Effector CD8-positive, alpha-beta T cell (primary cell): ENCODE measurements at places on chromosomes 4 and X.

GRCh38 chrX:39614680-39614998, 483.1 kb downstream of the BCOR start:
- no peak for DNase-seq

- DNase-seq = no peak
Observed at GRCh38 chr4:112110059-112110425, 35.2 kb upstream of the FAM241A start.

DNA sequence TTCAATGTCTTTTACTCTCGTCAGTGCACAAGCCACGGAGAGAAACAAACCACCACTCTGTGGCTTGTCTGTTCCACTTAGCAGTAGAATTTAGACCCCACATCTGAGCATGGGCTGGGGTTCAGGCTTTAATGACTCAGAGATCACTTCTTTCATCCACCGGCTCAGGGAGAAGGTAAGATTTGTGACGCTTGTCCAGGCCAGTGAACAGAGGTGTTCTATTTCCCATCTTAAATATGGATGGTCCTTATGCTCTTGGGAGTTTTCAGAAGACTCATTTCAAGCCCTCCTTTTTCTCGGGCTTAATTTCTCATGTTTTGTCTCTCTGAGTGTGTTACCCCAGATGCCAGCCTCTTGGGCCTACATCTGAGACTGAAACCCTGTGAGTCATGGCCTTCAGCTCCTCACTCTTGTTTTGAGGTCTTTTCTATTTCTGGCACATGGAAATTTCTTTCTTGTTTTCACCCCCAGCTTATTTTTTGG, 127.4 kb upstream of the SFRP2 start:
- DNase-seq = no peak

DNA sequence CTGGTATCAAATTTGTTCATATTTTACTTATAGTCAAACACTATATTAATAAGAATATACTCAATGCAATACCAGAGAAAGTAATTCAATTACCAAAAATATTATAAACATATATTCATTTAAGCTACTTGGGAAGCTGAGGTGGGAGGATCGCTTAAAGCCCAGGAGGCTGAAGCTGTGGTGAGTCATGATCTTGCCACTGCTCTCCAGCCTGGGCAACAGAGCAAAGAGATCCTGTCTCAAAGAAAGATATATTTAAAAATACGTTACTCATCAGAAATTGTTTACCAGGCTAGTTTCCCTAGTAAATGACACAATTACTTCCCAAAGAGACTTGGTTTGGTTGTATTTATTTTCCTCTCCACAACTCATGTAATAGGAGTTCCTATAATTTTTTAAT, 433.6 kb downstream of the GASK1B start:
- no peak for DNase-seq

DNA sequence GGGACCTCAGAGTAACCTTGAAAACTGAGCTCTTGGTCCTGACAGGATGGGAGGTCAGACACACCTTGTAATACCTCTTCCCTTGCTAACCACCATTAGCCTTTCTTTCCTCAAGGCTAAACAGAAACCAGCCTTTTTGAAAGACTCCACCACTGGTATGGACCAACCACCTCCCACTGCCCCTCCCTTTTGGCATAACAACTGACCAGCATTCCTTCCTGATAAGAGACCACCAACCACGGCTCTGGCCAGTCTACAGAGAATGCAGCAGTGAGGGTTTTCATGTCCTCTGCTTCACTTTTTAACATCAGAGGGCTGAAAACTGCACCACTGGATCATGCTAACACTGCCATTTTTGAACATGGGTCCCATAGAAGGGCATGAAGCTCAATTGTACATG, 100.2 kb upstream of the MID1IP1 start:
- no peak for DNase-seq

DNA sequence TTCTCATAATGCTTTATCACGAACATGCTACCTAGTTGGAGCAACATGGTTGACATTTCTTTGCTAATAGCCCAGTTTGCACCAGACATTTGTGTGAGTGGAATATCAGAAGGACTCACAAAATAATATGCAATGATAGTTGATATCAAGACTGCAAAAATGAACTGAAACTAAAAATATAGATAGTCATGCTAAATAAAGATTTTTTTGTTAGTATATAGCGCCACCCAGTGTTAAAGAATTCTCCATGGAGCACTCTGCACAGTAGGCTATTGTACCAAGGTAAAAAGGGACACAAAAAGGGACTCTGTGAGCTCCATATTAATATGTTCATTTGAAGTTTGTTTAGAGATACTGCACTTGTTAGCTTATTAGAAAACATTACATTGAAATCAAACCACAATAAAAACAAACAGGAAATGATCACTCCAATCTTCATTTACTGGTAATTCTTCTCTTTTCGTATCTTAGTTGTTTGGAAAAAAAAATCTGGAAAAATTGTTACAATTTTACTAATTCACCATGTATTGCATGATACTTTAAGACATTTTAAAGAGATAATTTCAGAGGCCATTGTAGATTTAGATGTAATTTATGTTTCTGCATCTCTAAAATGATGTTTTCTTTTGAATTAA, 1509.6 kb downstream of the ADGRL3 start:
- DNase-seq = no peak

- peak; percentile 15 for DNase-seq
Observed at GRCh38 chrX:48945517-48946348, 11.7 kb downstream of the OTUD5 start.

DNA sequence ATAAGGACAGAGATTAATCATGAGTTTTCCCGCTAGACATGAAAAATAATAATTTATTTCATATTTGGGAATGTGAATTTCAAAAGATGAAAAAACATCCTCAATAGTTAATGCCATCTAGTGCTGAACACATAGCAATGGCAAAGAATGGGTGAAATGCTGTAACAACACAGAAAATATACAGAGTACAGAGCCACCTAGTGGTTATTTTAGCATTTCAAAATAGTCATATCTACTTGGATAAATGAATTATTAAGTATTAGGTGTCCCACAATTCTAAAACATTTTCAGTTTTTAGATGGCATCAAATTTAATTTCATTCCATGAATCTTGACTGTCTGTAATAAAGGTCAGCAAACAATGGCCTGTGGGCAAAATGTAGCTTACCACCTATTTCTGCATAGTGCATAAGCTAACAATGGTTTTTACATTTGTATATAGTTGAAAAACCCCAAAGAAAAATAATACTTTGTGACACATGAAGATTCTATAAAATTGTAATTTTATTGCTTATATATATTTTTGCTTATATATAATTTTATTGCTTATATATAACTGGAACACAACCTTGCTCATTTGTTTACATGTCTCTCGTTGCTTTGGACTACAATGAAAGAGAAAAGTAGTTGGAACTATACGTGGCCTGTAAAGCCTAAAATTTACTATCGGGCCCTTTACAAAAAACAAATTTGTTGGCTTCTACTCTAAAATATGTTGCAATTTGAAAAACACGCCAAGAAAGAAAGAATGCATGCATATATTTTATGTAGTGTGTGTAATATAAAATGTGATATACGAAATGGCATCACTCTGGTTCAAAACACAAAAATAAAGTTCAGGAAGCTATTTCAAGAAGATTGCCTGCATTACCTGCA, 99.1 kb upstream of the FAM47C start:
- no peak for DNase-seq

- DNase-seq = no peak
Observed at GRCh38 chr4:141210168-141210567, 10.5 kb upstream of the ZNF330 start.

- no peak for DNase-seq
Observed at GRCh38 chr4:1112174-1112820, 1.1 kb downstream of the RNF212 start.

- DNase-seq = no peak
Observed at GRCh38 chr4:169231647-169232262, 39.0 kb downstream of the SH3RF1 start.

- no peak for DNase-seq
Observed at GRCh38 chr4:25943805-25944204, 29.8 kb downstream of the SMIM20 start.

DNA sequence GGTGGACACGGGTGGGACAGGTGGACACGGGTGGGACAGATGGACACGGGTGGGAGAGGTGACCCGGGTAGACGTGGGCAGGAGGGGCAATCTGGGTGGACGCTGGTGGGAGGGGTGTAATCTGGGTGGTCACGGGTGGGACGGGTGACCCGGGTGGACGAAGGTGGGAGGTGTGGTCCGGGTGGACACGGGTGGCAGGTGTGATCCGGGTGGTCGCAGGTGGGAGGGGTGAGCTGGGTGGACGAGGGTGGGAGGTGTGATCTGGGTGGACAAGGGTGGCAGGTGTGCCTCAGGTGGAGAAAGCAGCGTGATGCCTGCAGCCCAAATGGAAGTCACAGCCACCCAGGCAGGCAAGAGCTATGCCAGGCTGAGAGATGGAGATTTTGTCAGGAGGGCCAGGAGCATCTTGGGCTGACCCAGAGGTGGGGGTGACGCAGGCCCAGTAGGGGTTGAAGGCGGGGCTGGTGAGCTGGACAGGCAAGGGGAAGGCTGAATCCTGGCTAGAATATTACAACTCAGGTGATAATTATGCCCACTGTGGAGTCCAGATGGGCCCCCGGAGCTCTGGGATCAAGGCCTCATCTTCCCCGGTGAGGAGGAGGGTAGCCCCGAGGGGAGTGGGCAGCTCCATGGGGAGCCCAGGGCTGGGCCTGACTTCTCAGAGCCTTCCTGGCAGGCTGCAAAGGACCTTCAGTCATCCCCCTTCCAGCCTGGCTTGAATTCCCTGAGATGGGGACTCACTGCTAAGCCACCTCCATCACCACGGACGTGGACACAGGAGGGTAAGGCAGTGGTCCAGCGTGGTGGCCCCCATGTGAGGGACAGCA, 100.0 kb downstream of the ADRA2C start:
- DNase-seq = no peak

GRCh38 chr4:56641494-56642051, 39.5 kb downstream of the HOPX start:
- no peak for DNase-seq

- no peak for DNase-seq
Observed at GRCh38 chr4:153366486-153366885, 22.0 kb downstream of the MND1 start.

GRCh38 chr4:158714937-158715336, 8.3 kb downstream of the PPID start:
- no peak for DNase-seq

GRCh38 chr4:8200302-8200975, 1.3 kb downstream of the SH3TC1 start:
- no peak for DNase-seq

DNA sequence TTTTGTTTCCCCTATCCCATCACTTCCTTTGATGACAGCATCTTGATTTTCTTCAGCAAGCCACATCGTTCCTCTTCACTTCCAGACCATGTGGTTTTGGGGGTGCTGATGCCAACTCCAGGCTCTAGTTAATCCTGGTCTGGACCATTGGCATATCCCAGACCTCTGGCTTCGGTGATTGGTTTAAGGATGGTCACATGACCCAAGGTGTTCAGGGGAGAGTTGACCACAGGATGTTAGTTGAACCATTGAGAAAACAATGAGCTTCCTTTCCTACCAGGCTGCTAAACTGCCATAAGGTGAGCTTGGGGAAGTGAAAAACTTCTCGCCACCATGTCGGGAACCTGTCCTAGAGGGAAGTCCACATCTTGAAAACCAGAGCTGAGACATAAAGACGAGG, 60.9 kb upstream of the TLR3 start:
- DNase-seq = no peak

DNA sequence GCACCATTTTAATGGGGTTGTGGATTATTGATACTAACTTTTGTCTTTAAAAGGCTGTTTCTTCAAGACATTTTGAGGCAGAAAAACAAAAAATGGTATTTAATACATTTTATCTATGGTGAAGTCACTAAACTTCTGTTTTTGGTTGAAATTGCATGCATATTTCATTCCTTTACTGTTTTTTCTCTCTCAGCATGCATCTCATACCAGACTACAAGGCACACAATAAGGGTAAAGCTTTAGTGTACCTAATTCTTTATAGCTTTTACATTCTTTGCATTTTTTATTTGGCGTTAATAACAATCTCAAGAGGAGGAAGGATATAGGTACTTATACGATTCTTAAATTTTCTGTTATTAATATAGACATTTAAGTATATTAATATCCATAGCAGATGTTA, 151.0 kb upstream of the DKK2 start:
- DNase-seq = no peak

GRCh38 chr4:39429476-39430334, 23.0 kb downstream of the KLB start:
- no peak for DNase-seq

DNA sequence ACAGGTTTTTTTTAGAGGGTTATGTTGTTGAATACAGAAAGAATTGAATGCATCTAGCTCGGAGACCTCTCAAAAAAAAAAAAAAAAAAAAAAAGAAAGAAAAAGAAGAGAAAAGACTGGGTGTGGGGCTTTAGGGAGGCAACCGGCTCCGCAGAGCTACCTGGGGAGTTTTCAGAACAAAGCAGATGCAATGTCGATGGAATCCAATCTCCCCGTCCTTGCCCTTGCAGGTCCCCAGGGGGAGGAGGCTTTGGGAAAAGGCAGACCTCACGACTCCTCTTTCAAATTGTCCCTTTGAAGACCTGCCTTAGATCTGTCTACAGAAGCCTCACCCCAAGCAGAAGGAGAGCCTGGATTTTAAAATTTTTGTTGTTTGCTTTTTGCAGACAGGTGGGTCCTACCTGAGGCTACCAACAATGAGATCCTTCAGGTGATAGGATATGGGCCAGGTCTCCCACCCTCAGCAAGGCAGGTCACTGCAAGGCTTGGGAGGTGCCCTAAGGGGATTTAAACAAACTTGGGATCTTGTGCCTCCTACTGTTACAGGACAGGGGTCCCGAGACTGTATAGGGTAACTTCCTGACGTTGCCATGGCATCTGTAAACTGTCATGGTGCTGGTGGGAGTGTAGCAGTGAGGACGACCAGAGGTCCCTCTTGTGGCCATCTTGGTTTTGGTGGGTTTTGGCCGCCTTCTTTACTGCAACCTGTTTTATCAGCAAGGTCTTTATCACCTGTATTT, 75.2 kb upstream of the PRKX start:
- no peak for DNase-seq

DNA sequence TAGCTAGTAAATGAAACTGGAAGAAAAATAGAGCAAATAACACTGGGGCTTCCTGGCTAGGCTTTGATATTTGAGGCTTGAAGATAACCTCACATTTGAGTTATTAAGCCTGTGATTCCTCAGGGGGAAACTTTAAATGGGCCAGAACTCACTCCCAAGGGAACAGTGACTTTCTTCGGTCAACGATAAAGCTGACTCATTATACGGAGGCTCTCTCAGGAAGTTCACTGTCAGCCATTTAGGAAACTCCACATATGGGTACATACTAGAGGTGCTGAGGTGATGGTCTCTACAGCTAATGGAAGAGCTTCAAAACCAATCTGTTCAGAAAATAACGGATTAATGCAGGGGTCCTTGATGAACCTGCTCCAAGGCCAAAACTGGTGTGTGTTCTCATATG, 120.8 kb downstream of the SH2D1A start:
- DNase-seq = no peak
